ENCODE measurements at places on chromosomes 6 and 20.
A peak's percentile ranks its signal among the peaks of the same experiment; 100 is the strongest.

- peak; percentile 52 for DNase-seq
Observed at GRCh38 chr6:147205690-147206600, 1.7 kb downstream of the STXBP5 start.

GRCh38 chr6:158121335-158121734, 46.7 kb downstream of the SERAC1 start:
- DNase-seq: no peak

- peak; percentile 35 for DNase-seq
Observed at GRCh38 chr6:138493413-138493812, 5.9 kb downstream of the NHSL1 start.

DNA sequence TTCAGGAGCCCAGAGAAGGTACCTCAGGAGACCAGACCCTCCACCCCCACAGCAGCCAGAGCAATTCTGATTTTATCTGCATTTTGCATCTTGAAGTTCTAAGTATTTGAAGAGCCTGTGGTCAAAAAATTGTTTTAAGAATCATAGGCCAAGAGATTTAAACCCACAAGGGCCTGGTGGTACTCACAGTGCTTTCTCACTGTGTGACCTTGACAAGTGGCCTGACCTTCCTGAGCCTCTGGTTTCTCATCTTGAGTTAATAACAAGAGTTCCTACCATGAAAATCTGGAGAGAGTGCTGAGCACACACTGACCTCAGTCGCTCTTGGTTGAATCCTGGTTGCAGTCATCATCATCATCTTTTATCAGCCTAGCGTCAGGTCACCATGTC, 45.4 kb upstream of the ID1 start:
- no peak for DNase-seq

GRCh38 chr6:19830171-19830570, 7.0 kb upstream of the ID4 start:
- DNase-seq: no peak

DNA sequence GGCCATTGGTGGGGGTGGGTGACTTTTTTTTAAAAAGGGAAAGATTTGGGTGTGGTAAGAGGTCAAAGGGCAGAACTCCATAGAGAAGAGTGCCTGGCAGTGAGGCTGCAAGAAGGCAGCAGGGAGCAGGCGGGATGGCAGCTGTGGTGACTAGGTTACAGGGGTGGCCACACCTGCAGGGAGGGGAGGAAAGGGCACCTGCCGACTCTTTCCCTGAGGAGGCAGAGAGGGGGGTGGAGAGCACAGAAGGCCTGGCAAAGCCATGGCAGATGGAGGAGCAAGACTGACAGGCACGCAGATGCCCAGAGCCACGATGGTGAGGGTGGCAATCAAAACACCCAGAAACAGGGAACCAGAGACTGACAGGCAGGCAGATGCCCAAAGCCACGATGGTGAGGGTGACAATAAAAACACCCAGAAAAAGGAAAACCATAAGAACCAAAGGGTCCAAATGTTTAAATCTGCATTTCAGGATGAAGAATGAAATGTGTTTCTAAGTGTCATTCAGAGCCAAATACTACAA, 19.3 kb downstream of the CST7 start:
- no peak for DNase-seq

GRCh38 chr6:139776041-139776440, 401.6 kb upstream of the CITED2 start:
- no peak for DNase-seq

DNA sequence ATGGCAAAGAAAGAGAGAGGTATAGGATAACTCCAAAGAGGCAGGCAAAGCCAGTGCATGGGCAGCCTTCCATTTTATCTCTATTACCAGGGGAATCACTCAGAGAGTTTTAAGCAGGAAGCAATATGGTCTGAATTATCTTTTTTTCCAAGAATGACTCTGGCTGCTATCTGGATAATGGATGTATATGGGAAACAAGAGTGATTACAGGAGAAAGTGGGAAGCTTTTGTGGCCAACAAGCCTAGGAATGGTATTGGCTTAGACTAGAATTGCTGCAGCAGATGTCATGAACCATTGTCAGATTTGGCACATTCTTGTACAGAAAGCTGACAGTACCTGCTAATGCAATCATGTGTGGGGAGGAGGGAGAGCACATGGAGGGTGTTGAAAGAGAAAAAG, 73.0 kb upstream of the BTBD3 start:
- DNase-seq: no peak

DNA sequence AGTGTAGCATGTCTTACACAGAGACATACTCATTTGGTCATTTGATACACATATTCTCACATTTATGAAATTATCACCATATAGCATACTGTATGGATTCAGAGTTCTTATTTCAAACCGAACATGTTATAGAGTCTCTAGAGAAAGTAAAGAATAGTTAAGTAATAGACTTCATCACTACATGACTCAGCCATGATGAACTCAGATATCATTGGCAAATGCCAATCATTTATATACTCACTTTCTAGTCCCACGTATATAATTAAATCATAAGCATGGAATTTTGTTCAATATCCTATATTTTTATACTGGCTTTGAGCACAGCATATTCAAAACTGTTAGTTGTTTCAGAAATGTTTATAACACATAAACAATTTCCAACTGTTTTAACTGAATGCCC, 749.9 kb downstream of the HACE1 start:
- DNase-seq: no peak

DNA sequence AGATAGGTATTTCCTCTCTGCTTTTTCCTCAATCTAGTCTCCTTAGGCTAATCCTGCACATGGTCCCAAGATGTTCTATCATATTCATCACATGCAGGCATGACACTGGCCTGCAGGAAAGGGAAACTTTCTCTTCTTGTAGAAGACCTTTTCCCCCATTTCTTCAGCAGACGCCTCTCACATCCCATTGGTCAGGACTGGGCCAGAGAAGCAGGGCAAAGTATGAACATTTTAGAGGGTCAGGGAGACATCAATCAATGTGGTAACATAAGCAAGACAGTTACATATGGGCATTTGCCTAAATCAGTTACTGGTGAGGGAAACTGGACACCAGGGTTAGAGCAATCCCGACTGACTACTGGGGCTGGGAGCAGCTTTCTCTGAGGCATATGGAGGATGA, 90.1 kb downstream of the CRYBG1 start:
- no peak for DNase-seq

DNA sequence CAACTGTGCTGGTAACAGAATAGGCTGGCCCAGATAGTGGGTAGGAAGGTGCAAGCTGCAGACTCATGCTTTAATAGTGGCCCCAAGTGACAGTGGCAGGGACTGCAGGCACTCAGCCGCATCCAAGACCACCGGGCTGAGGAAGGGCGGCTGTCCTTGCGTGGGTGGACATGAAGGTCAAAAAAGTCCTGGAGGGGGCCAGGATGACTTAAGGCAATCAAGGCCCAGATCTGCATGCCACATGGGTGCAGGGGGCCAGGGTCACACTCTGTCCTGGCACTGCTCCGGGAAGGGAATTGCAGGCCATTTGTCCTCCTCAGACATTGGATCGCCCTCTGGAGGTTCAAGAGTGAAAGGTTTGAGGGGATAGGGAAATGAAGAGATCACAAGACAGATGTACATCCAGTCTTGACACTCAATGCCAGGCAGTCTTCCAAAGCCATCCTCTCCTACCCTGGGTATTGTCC, 10.4 kb upstream of the VNN2 start:
- DNase-seq: peak; percentile 20

DNA sequence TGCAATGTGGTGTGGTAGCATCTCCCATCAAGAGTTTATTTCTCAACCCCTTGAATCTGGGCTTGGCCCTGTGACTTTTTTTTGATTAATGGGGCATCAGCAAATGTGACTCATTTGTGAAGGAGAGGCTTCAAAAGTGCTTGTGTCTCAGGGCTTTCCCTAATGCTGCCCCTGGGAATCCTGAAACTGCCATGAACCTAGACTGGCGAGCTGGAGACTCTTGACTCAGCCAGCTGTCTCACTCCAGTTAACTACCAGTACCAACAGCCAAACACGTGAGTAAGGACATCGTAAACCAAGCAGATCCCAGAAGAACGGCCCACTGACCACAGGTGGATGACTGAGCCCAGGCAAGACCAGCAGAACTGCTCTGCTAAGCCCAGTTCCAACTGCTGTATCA, 72.8 kb upstream of the ADTRP start:
- DNase-seq: no peak

GRCh38 chr6:133340557-133340956, 99.4 kb downstream of the EYA4 start:
- no peak for DNase-seq

DNA sequence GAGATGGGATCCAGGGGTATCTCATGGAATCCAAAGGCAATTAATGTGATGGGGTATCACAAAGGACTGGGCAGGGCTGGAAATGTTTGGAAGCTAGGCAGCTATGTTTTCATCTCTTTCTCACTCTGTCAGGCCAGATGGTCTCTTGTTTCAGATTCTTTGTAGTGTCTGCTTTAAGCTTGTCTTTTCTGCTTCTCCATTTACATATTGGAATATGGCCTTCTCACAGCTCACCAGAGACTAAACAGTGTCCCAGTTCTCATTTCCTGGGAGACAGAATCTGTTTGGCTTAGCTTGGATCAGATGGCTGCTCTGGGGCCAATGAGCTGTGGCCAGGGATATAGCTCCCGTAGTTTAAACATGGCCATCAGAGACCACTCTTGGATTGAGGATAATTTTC, 78.9 kb downstream of the SLC35F1 start:
- DNase-seq: no peak

- DNase-seq: no peak
Observed at GRCh38 chr6:5763871-5764270, 242.9 kb downstream of the NRN1 start.

- DNase-seq: no peak
Observed at GRCh38 chr6:143298071-143298470, 152.4 kb downstream of the ADAT2 start.

- no peak for DNase-seq
Observed at GRCh38 chr6:149075616-149076354, 241.7 kb upstream of the TAB2 start.

- no peak for DNase-seq
Observed at GRCh38 chr20:38112930-38113294, 52.2 kb downstream of the TGM2 start.

- peak; percentile 68 for DNase-seq
Observed at GRCh38 chr6:134882426-134883038, 67.4 kb downstream of the ALDH8A1 start.

DNA sequence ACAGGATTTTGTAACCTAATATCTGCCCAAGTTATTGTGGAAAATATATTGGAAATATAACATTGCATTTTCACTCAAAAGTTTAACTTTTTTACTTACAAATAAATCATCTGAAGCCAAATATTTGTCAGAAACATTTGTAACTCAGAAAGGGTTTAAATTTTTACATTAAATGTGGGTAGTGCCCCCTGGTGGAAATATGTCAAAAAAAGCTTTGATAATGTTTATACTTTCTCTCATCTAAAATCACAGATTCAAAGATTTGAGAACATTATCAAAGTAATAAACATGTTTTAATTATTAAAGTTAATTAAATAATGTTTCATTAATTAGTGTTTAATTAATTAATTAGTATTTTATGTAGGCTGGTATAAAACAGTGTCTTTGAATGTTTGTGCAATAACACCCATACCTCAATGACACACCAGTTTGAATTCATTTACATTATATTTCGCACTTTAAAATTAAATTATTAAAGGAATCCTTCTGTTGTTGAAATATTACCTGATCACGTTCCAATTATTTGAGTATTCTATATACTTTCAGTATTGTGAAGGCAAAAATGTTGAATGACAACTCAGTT, 320.1 kb upstream of the FKBP1C start:
- DNase-seq: peak; percentile 19

GRCh38 chr20:24870881-24871280, 78.2 kb upstream of the CST7 start:
- no peak for DNase-seq

DNA sequence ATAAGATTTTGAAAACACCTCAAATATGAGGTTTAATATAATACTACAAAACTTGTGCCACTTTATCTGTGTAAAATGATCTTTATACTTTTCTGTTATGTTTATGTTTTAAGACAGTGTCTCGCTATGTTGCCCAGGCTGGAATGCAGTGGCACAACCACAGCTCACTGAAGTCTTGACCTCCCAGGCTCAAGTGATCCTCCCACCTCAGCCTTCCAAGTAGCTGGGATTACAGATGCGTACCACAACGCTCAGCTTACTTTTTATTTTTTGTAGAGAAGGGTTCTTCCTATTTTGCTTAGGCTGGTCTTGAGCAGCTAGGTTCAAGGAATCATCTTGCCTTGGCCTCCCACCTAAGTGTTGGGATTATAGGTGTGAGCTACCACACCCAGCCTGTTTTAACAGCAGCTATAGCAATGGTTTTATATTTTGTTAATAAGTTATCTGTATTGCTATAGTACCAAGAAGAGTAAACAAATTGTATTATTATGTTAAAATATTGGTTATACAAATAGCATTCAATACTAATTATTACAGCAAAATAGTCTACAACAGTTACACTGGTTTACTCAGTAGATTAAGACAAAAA, 8.2 kb downstream of the TAB2 start:
- no peak for DNase-seq

DNA sequence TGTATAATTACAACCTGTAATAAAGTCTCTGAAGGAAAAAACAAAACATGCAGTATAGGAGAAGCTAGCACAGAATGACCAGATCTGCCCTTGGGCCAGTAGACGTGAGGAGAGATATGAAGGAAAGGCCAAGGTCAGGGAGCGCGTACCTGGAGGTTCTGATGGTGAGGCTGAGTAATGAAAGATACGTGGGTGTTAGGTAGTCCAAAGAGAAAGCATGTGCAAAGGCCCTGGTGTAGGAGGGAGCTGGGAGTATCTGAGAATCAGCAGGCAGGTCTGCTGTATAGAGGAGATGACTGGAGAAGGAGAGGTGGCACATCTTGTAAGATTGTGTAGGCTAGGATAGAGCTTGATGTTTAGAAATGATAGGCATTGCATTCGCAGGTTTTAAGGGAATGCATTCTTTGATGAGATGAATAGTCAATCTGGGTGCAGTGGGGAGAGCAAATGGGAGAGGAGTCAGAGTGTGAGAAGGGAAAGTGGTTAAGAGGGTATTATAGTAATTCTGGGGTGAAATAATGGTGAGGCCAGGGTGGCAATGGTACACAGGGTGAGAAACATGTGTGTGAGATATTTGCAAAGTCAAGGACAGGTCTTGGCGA, 15.9 kb upstream of the TFB1M start:
- DNase-seq: no peak

GRCh38 chr6:14085176-14085787, 32.3 kb upstream of the CD83 start:
- no peak for DNase-seq

GRCh38 chr6:73801652-73802268, 105.8 kb downstream of the CD109 start:
- no peak for DNase-seq

GRCh38 chr6:137715589-137716045, 151.4 kb upstream of the TNFAIP3 start:
- no peak for DNase-seq

DNA sequence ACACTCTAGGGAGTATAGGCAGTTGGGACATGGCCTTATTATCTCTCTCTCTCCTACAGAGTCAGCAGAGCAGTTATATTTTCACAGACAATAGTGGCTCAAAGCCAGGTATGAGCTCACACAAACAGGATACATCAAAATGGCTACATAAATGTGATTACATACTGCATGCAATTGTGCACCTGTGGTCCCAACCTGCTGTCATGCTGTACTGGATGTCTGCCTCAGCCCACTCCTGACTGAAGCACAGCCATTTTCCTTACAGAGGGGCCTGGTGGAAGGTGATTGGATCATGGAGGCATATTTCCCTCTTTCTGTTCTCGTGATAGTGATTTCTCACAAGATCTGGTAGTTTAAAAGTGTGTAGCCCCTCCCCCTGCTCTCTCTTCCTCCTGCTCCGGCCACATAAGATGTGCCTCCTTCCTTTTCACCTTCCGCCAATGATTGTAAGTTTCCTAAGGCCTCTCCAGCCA, 37.0 kb upstream of the SAMHD1 start:
- DNase-seq: no peak

- no peak for DNase-seq
Observed at GRCh38 chr6:35833536-35833935, 28.4 kb downstream of the LHFPL5 start.
